ENCODE measurements at places on chromosomes 3 and 15.

DNA sequence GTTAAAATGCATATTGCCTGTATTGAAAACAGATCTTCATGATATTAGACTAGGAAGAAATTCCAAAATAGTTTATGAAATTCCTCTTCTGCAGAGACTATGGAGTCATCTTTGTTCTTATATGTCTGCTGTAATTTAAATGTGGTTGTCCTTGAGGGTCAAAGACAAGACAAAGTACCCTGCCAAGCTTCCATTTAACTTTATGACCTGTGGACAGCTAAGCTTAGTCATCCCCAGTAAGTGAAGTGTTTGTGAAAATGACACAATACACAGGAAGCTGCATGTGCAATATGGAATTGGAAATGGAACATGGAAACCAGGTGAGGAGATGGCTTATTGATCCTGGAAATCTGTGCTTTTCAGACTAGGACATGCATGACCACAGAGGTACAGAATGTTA is 68.5 kb upstream of the GBE1 start:
- no peak for DNase-seq

GRCh38 chr15:58546635-58547627 is 115.1 kb downstream of the LIPC start:
- DNase-seq, result no peak

- peak; percentile 28 for DNase-seq
Observed at GRCh38 chr3:57227930-57228751, 612 bp downstream of the APPL1 start.

GRCh38 chr3:66344391-66344811 is 123.6 kb downstream of the SLC25A26 start:
- DNase-seq, result no peak

GRCh38 chr3:177603148-177603603 is 405.9 kb upstream of the TBL1XR1 start:
- no peak for DNase-seq

- DNase-seq, result no peak
Observed at GRCh38 chr3:52852419-52852818, 17.6 kb upstream of the MUSTN1 start.

GRCh38 chr3:160099834-160100233 is 111.2 kb downstream of the IL12A start:
- no peak for DNase-seq

Measured in C1 segment of cervical spinal cord (tissue), 14 donors.